Ascending aorta (tissue), 2 donors: ENCODE measurements at places on chromosomes 13 and 19. TPM values are rescaled to one million over a fixed set of nuclear protein-coding genes. Genes with fewer than 3 reads are reported as not detected.

GRCh38 chr19:5621311-5621944, 1.1 kb downstream of the SAFB2 start:
- no peaks in the 10 kb centered on the region for H3K27me3 ChIP-seq
- peaks cover 37% of the 10 kb centered on the region for H3K36me3 ChIP-seq
- peak overlapping the region; percentile 93 for H3K27ac ChIP-seq
- DNase-seq = no peak

DNA sequence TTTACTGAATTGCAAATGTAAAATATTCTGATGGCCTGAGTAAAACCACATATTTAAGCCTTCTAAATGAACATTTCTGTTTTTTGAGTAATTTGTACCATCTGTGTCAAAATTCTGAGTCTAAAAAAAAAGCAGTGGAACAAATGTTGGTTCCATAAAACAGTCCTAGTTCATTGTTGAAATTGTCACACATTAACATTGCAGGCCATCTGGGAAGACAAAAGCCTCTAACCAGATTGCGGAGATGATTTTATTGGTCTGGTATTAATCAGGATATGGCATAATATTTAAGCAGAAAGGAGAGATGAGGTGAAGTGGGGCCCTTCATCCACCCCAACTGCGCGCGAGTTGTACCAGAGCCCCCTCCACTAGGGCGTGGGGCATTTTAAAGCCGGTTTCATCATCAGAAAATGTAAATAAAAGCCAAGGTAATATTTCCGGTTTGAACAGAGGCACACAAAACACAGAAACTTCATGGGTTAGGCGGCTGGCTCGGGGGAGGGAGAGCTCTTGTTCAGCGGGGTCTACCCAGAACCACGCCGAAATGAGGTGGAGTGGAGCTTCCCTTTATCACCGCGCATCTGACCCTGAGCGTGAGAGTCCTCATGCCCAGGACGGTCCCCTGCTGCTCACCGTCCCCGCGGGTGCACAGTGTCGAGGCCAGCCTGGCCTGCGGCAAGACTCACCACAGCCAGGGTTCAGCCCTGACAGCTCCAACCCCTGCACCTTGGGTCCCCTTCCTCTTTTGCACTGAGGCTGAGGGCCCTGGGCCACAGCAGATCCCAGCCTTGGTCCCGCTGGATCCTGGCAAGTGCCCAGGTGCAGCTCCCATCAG, 169.2 kb downstream of the URI1 start:
- H3K4me3 ChIP-seq = no peak overlapping the region
- H3K36me3 ChIP-seq = no peaks in the 10 kb centered on the region

Gene RXFP2
- total RNA-seq = not detected

Gene ATF5
- 4.3 TPM for total RNA-seq

GRCh38 chr13:106573868-106574267, 5.9 kb upstream of the ARGLU1 start:
- H3K27ac ChIP-seq = no peak overlapping the region
- H3K4me1 ChIP-seq = peaks cover 5% of the 10 kb centered on the region
- no peaks in the 10 kb centered on the region for H3K36me3 ChIP-seq
- no peak overlapping the region for H3K4me3 ChIP-seq
- DNase-seq = no peak
